ENCODE measurements at places on chromosomes 7 and 10.

DNA sequence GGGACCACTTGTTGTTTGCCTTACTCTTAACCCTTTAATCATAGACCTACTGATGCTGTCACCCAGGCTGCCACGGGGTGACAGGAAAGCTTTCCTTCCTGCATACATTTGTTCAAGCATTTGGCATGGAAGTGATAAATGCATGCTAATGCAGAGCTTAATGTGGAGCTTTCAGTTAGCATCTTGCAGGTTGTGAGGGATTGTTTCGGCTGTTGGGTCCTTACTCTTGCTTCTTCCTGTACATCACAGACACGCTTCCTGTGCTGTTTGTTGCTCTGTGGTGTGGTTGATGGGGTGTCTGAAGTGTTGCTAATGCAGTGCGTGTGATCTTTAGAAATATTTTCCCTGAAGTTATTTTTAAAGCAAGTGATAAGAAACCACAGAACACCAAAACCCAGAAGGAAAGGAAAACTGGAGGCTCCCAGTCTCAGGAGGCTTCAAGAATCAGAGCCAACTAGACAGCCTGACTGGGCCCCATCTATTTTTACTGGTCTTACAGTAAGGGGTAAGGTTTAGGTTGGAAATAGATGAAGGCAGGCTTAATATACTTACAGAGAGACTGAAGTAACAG lies 143.1 kb downstream of the CHN2 start:
- no peak for DNase-seq

GRCh38 chr10:79331709-79332108 lies 15.6 kb upstream of the PPIF start:
- no peak for DNase-seq

- no peak for DNase-seq
Observed at GRCh38 chr7:50803359-50804337, 21.0 kb upstream of the GRB10 start.

DNA sequence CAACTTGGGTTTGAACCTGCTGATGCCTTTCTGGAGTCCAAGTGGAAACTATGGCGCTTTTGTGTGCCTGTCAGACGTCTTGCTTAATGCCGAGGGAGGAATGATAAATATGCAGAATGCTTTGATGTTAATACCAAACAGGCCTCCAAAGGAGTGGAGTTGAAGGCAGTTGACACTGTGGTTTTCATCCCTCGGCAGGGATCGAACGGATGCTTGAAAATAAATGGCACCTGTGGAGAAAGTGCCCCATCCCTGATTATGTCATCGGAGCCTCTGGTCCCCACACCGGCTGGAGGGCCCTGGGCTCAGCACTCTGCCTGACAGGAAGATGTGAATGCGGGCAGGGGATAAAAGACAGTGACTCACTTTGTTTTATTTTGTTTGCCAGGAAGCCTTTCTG lies 148.7 kb upstream of the GPR26 start:
- no peak for DNase-seq

DNA sequence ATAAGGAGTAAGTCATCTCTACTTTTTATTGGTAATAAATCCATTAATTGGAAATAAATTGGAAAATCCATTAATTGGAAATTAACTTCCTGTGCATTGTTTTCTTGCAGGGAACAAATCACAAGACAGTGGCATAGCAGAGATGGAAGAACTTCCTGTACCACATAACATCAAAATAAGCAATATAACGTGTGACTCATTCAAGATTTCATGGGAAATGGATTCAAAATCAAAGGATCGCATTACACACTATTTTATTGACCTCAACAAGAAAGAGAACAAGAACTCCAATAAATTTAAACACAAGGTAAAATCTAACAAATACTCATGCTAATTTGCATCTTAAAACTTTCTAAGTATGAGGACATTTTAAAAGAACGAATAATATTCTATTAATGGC lies 57.8 kb downstream of the PHYHIPL start:
- DNase-seq = no peak

DNA sequence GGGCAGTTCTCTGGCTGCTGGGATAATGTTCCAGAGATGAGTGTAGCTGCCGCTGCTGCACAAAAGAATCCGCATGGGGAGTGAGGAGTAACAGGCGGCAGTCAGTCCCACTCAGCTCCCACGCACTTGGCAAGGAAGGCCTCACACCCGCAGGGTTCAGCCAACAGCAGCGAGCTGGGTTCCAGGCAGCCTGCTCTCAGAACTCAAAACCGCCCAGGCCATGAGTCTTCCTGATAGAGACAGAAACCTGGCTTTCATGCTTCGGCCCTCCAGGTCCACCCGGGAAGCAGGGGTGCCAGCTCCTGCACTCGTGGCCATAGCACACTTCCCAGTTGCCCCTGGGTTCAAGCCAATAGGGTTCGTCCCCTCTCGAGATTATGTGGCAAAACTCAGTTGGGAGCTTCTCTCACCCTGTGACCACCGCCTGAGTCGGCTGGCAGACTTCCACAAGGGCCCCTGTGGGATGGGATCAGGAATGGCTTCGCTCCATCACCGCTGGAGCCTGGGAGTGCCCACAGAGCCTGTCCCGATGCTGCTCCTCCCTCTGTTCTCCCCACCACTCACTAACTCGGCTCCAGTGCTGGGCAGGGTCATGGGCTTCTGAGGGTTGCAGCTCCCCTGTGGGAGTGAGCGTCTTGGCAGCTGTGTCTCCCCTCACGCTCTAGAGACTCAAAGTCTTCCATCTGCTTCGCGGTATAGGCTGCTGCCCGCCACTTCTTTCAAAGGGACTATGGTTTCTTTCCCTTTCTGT lies 20.6 kb downstream of the CLRN3 start:
- DNase-seq = no peak

GRCh38 chr7:117605712-117606111 lies 125.9 kb downstream of the CFTR start:
- DNase-seq = no peak

GRCh38 chr7:63070696-63071095 lies 928.0 kb upstream of the ZNF722 start:
- no peak for DNase-seq

DNA sequence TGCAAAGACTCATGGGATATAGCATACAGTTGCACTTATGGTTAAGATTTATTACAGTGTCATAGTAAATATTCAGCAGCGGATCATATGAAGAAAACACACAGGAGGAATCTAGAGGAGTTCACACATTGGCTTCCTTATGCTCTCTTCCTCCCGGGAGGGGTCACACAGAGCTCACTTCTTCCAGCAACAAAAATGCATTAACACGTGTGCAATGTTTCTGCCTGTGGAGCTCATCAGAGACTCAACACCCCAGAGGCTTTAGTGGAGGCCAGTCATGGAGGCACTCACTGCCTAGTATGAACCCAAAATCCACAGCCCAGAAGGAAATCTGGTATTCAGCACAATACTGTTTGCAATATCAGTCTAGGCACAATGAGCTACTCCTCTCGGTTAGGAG lies 202.8 kb upstream of the PRSS1 start:
- no peak for DNase-seq

- no peak for DNase-seq
Observed at GRCh38 chr7:132782777-132783640, 206.7 kb upstream of the PLXNA4 start.

Data from activated CD8-positive, alpha-beta memory T cell treated with anti-CD3 and anti-CD28 coated beads for 1 hour (primary cell).